NCI-H524 treated with DMSO at 0.1 percent for 48 hours (cell line): ENCODE measurements at places on chromosomes 2 and 18.

GRCh38 chr2:109214651-109215371 is 85.8 kb downstream of the SH3RF3 start:
- DNase-seq: no peak

GRCh38 chr18:41829647-41830516 is 125.2 kb upstream of the PIK3C3 start:
- DNase-seq: no peak

DNA sequence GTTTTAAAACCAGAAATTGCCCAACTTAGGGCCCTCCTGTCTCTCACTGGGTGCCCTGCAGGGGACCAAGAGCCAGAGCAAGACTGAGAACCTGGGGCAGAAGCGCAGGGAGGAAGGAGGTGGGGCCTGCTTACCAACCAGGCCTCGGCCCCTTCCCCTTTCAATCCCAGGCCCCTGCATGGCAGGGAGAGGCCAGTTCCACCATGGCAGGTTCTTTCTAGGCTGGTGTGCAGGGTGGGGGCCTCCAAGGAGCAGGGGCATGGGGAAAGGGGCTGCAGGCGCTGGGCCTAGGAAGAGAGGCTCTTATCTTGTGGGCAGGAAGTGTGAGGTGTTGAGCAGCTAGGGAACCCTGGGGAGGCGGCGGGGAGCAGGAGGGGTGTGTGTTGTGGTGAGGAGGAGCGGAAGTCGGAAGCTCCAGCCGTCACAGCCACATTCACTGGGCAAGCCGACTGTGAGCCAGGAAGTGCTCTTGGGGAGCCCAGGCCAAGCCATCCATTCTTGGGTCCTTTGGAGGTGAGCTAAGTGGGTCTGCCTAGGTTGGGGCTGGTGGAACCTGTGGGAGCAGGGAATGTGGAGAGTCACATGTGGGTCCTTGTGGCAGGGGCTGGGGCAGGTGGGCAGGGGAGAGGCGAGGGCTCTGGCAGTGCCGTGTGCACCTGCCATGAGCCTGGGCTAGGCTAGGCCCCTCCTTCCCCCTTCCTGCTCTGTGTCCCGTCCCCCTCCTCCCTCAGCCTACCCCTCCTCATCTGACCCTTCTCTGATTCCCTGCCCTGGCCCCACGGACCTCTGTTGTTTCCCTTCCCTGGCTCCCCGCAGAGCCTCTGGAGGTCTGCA is at the start of gene PSD4:
TSS of gene PSD4 (plus strand) at position 430 of the 834 bp plus-strand sequence. CDS start 8,486 bp downstream, outside the sequence.
- DNase-seq: no peak

- no peak for DNase-seq
These were observed 170.9 kb downstream of the KCNS3 start for GRCh38 chr2:18049325-18049724.

DNA sequence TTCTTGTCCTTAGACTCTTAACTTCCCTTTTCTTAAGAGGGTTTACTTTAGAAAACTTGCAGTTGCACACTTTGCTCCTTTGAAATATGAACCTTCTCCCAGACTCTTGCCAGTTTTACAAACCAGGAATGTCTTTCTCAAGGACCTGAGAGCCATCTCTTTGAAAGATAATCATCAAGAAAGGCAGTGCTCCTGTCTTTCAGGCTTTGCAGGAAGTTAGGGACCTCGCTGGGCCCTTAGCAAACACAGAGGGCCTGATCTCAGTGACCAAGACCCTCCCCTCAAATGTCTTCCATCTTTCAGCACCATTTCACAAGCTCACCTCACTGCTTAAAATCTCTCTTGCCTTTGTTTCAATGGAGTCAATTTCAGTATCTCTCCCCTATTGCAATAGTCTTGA is 32.0 kb upstream of the NYAP2 start:
- DNase-seq: no peak

DNA sequence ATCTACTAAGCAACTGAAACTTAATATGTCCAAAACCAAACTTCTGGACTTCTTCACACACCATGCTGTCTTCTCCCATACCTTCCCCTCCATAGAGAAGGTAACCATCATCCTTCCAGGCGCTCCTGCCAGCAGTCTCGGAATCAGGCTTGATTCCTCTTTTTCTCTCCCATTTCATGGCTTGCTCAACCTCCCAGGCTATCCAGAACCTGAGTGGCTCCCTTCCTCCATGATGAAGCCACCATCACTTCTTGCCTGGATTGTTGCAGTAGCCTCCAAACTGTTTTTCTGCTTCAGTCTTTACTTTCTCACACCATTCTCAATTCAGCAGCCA is 40.1 kb upstream of the NDUFV2 start:
- DNase-seq: no peak

- DNase-seq: no peak
These were observed 7.3 kb downstream of the INSIG2 start for GRCh38 chr2:118095610-118096009.

- no peak for DNase-seq
These were observed 103.5 kb downstream of the MSH2 start for GRCh38 chr2:47506436-47506835.

DNA sequence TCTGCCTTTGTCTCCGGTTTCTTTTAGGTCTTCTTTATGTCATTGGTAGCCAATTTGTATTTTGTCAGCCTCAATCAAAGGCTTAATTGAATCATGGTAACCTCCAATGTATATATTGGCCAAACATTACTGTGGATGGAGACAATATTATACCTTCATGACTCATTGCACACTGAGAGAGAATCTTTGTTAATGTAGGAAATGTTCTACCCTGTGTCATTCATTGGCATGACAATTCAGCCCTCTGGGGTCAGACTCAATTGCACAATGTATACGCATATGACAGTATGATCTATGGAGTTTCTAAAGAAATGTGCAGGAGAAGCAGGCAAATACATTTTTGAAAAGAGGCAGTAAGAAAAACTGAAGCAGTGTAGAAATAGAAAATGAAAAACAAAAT is 162.6 kb downstream of the PDE11A start:
- DNase-seq: no peak

GRCh38 chr2:162344617-162344950 is 652 bp downstream of the GCA start:
- no peak for DNase-seq

DNA sequence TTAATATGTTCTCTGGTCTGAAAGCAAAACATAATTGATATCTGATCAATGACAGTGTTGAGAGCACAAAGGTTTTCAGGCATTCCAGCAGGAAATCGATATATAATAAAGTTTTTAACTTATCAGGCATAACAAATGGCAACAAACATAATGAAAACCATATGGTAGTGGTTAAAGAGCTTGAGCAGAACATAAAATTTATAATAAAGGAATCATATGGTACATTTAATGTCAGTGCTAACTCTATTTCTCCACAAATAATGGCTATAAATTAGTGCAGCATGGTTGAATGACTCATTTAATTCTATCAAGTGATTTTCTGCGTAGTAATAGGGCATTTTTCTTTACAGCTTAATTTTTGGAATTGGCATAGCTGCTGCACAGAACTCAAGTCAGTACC is 306.2 kb downstream of the FSIP2 start:
- no peak for DNase-seq

GRCh38 chr18:51051105-51051712 is 21.2 kb downstream of the SMAD4 start:
- no peak for DNase-seq

DNA sequence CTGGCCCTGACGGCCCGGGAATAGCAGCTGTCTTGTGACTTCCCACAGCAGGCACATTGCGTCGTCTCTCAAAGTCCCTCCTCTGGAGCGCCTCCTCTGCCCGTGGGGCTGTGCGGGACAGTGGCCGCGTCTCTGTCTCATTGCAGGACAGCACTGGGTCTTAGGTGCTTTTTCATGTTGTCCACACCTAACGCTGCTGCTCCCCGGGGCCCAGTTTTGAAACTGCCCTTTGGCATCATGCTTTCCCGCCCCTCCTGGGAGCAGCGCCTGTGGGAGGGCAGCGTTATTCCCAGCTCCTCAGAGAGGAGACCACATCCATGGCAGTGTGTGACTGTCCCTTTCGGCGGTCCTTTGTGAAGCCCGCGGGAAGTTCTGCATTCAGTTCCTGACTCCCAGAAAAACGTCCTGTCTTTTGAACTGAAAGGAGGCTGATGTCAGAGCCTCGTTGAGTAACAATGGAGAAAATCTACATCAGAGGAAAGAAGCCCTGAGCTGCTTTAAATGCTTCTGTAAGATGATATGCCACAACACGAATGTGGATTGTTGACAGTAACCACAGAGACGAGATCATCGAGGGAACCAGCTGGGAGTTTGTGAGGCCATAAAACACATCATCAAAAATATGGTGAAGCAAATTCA is 226.0 kb downstream of the FAM210A start:
- no peak for DNase-seq

- DNase-seq: no peak
These were observed 432.4 kb downstream of the FBXO15 start for GRCh38 chr18:73715210-73715670.

DNA sequence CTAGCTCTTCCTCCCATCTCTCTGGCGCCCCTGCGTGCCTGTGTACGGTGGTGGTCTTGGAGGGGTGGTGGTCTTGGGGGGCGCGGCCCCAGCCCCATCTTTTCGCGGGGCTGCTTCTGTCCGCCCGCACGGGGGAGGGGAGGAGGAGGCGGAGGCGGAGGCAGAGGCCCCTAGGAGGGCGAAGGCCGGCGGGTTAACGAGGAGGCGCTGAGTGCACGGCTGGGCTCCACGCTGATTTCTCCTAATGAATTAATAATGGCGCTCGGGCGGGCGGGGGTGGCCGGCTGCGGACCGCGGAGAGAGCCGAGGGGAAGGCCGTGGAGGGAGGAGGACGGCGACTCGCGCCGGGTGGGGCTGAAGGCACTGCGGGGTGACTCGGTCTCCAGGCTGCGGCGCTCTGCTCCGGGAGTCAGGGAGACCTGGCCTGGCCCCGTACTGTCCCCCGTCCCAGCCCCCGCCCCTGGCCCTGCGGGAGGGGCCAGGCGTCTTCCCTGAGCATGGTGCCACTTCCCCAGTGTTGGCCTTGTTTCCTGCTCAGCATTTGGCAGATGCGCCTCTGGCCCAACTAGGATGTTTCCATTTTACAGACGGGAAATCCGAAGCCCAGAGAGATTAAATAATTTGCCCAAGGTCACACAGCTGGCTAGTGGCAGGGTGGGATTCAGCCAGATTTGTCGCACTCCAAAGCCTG is 6.0 kb downstream of the GAREM2 start:
- no peak for DNase-seq

- DNase-seq: no peak
These were observed 104.6 kb downstream of the LDLRAD4 start for GRCh38 chr18:13323186-13323585.

DNA sequence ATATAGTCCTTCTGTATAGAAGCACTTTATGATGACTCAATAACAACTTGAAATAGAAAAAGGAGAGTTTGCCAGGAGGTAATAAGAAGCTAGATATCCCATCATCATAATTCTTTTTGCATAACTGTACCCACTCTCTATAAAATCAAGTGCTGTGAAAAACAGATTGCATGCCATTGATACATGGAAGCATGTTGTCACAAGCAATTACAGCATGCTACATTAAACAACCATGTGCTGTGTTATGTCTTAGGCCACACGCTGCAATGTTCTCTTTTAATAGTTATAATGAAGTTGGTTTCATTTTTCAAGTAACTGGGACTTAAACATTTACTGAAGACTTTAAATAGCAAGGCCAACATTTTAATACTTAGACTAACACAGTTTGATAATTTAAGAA is 264.2 kb downstream of the RPRM start:
- DNase-seq: no peak

GRCh38 chr2:200357845-200358244 is 51.4 kb downstream of the SPATS2L start:
- no peak for DNase-seq

- DNase-seq: no peak
These were observed 72.0 kb downstream of the KCNE4 start for GRCh38 chr2:223123855-223124610.

DNA sequence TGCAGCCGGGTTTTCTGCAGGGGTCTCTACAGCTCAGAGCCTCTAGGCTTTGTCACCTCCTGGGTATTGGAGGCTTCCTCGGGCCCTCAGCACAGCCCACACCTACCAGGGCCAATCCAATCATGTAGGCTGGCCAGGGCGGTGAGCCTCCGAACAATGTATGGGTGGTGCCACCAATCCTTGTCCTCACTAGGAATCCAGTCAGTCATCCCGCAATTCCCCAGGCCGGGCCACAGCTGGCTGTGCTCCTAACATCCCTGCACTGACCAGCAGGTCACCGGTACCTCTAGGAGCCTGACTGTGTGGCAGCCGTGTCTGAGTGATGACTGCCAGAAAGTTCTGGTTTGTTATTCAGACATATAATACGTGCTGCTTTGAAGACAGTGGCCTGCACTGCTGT is 129.4 kb downstream of the SH3RF3 start:
- no peak for DNase-seq

DNA sequence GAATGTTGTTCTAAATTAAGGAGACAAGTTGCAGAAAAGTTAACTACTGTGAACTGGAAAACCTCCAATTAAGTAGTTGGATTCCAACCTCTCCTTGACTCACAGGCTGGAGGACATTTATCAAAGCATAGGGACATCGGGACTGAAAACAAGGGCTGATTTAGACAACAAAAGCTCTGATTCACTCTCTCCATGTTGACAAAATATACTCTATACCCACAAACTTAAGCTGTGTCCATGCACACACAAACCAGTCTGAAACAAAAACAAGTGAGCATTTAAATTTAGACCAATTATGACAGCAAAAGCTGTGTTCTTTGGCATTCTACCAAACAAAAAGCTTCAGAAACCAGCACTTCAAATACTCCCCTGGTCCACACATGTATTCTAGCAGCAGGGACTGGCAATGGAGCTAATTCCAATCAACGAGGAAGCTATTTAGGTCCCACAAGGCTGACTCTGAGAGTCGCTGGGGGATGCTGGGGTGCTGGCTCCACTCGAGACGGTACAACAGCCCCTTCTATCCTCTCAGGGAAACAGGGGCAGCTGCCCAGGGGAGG is 71.4 kb downstream of the NXPH2 start:
- DNase-seq: no peak

GRCh38 chr2:117523267-117523666 is 291.2 kb upstream of the DDX18 start:
- DNase-seq: no peak

GRCh38 chr2:31383471-31384153 is 30.9 kb downstream of the XDH start:
- no peak for DNase-seq

GRCh38 chr2:88187038-88187676 is 17.0 kb downstream of the THNSL2 start:
- DNase-seq: no peak

GRCh38 chr2:191280290-191280689 is 35.1 kb downstream of the MYO1B start:
- DNase-seq: no peak

DNA sequence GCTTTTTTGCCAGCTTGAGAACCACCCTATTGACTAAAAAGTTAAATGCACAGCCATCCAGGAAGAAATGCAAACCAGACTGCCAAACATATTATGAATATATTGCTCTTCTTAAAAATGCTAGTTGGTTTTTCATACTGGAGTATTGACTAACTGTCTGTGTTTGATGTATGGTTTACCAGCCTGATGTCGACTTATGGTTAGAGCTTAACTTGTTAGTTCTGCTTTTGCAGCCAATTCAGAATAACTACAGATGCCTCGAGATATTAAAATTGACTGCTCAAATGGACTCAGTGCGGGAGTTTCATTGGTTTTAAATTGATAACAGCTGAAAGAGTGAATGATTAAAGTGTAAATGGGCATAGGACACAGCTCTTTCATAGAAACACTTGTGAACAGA is 369.8 kb downstream of the ARHGAP15 start:
- no peak for DNase-seq
